ENCODE measurements at places on chromosomes 13 and 19.

GRCh38 chr13:110593430-110594130, 21.8 kb upstream of the NAXD start:
- DNase-seq = no peak

GRCh38 chr19:29795461-29796172, 16.2 kb upstream of the CCNE1 start:
- DNase-seq = no peak

DNA sequence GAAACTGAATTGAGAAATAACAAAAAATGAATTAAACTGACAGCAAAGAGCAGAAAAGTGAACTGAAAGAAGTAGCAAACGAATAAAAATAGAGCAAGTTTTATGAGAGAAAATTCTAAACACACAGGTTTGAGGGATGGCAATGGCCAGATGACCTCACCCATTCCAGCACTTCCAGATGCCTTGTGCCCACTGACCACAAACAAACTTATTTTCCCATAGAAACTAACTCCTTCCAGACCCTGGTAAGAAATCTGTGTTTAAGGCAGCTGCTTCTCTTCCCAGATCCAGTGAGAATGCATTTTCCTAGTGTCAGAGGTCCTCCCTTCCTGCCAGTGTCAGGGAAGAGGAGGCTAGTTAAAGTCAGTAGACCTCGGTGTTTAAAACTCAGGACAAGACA, 51.7 kb downstream of the RXFP2 start:
- DNase-seq = no peak

GRCh38 chr13:95403349-95404140, 102.3 kb upstream of the ABCC4 start:
- no peak for DNase-seq

DNA sequence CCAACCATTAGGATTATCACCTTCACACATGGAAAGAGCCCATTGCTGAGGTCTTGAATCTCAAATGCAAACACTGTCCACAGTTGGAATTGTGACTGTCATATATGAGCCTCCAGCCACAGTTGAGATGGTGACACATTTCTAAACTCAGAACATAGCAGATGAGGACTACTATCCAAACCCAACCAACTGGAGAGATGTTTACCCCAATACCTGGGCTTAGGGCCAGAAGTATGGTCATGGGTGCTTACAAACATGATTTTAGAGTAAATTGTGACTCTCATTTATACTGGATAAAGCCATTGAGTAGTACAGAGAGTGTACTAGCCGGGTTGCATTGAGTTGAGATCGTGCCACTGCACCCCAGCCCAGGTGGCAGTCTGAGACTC, 14.0 kb upstream of the ZNF681 start:
- no peak for DNase-seq

DNA sequence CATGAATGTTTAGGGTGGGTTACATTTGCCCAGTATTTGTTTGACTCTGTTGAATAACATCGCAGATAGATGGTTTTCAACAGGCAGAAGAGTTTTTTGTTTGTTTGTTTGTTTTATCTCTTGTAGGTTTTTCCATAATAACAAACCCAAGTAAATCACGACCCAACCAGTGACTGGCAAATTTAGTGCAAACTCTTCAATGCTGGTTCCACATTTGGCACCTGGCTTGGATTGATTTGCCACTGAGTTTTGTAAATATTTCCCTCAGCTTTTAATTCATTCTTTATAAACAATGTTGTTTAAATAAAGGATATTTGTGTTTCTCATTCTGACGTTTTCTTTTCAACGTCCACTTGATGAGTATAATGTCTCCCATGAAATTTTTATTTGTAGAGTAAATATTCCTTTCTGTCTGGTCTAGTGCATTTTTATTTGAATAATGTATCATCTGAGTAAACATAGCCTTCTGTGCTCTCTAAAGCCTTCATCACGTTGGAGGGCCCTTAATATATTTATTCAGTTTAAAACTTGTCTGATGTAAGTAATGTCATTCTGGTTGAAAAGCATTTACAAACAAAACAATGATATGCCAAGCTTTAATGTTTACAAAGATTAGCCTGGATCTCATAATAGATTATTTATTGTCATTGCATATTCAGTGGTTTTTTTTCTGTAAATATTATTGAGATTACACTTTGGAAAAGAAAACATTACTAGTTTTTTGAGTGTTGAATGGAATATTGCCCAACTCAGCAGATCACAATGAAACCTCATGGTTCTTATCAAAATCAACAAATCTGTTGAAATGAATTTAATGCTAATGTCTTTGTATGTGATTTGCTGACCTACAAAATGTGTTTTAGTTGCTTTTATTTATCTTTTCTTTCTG, 90.4 kb upstream of the PEG3 start:
- DNase-seq = no peak

DNA sequence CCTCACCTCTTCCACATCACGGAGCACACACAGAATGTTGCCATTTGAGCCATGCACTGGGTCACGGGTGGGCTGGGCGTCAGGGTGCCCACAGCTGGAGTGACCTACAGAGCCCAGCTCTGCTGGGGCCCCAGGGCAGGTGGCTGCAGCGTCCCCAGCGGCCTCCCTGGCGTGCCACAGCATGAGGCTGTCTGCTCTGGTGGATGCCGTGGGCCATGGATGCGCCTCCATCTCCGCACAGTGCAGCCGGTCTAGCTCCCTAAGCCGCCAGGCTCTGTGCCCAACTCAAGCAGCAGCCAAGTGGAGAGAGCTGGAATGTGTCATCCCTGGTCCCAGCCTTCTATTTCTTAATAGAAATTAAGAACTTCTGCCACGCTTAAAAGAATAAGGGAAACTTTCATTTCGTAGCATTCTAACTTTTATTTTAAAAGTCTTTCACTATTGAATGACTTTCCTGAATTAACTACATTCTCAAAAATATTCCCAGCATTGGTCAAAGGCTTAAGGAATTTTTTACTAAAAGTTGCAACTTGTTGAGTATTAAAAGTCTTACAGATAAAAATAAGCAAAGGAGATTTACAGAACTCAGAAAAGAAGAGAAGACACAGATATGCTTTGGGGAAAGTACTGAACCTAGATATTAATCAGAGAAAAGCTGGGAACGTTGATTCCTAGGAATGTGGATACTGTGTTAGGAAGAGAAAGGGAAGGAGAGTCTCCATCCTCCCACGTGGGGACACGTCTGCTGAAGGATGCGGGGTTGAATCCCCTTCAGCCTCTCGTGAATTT, 59.3 kb downstream of the ATP11A start:
- no peak for DNase-seq

GRCh38 chr13:105200181-105200580, 1335.3 kb downstream of the EFNB2 start:
- no peak for DNase-seq

DNA sequence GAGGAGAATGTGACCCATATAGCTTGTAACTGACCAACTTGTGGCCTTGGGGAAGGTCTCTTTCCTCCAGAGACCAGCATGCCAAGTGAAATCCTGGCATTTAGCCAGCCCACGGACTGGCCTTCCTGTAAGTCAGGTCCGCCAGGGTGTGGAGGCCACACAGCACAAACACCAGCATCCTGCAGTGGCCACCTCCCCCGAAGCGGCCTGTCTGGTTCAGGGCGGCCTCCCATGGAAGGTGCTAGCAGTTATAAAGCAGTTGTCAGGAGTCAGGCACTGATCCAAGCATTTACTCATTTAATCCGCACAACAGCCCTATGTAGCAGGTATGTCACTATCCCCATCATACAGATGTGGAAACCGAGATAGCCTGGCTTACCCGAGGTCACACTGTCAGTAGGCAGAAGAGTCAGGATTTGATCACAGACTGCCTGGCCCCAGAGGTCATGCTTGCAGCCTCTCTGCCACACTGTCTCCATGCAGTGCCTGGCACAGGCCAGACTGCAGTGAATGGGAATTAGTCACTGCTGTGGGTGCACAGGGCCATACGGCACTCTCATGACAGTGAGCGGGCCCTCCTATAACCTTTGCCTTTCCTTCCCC, 36.7 kb downstream of the CAPN12 start:
- DNase-seq = no peak

DNA sequence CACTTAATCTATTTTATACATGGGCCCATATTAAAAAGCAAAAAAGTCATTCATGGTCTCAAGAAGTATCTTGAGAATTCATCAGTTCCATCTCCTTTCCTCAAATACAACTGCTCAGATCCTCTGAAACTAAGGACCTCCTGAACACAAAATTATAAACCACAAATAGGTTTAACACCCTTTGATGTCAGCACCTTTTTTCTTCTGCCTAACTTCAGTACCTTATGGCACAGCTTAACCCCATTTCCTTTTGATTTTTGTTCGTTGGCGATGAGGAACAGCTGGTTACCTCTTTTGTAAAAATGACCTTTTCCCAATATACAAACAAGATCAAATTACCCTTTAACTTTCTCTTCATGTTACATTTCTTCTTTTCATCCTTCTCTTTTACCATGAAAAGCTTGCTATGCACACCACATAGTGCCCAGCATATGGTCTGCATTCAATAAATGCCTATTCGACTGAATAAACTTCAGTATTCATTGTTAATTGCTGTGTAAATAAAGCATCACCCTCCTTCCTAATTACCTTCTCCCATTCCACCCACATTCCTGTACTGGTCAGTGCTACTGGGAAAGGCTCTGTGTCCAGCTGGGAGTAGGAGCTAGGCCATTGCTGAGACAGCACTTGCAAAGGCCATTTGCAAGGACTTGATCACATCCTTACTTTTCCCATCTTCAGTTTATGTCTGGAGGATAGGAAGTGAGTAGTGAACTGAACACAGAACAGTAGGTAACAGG, 317.9 kb downstream of the SHISA2 start:
- DNase-seq = no peak

DNA sequence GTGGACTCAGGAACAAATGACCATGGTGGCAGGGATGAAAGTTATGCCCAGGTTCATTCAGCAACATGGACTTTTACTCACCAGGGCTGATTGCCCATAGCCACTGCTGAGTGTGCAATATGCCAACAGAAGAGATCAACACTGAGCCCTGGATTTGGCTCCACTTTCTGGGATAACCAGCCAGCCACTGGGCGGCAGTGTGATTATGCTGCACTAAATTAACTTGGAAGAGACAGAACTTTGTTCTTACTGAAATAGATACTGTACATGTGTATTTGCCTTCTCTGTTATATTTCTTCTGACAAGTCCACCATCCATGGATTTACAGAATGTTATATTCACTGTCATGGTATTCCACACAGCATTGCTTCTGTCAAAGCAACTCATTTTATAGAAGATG, 257.4 kb downstream of the TDRD3 start:
- DNase-seq = no peak

All from activated T-cell treated with anti-CD3 and anti-CD28 coated beads for 4 hours (primary cell).